SK-N-SH (cell line): ENCODE measurements at places on chromosomes 7 and 10. TPM values are rescaled to one million over a fixed set of nuclear protein-coding genes. Genes with fewer than 3 reads are reported as not detected.

Gene ODAD2
- not detected in 2 replicates for polyA plus RNA-seq

Gene GOLGA7B
- 0.03 and 0.13 TPM in 2 replicates for polyA plus RNA-seq

Gene ECHS1
- 72.1 and 97.8 TPM in 2 replicates for polyA plus RNA-seq

GRCh38 chr7:87853237-87853864 lies 22.8 kb downstream of the SLC25A40 start:
- DNase-seq = no peak

GRCh38 chr7:124022551-124022950 lies 10.3 kb downstream of the TMEM229A start:
- no peak for DNase-seq

GRCh38 chr7:123724817-123725253 lies 24.0 kb downstream of the WASL start:
- DNase-seq = no peak

DNA sequence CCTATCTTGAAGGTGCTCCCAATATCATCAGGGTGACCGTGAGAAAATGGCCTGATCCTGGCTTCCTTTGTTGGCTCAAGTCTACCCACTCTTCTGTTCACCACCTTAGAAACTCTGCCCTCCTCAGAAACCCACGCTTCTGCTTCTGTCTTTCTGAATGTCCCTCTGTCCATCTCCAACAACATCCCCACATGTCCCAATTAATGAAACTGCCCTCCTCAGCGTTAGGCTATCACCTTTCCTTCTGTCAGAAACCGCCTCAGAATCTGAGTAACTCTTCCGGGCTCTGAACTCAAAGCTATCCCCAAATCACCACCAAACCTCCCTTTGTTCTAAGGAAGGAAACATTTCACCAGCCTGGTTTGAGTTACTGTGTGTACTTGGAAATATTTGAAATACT lies 315.8 kb upstream of the ZNF32 start:
- no peak for DNase-seq
